ENCODE measurements at places on chromosomes 16 and 17. TPM values are rescaled to one million over a fixed set of nuclear protein-coding genes. Genes with fewer than 3 reads are reported as not detected.

Gene CDH13
- 31.9 TPM for total RNA-seq

Gene WNT9B
- 0.19 TPM for total RNA-seq

Gene PRAC1
- not detected for total RNA-seq

Gene FN3K
- total RNA-seq = 10.2 TPM

Gene IRX6
- total RNA-seq = 0.38 TPM

Gene CA4
- 1.1 TPM for total RNA-seq

Gene HSD11B2
- 13.0 TPM for total RNA-seq
